Frontal cortex (tissue), 4 donors: ENCODE measurements at places on chromosomes 16 and 17. TPM values are rescaled to one million over a fixed set of nuclear protein-coding genes. Genes with fewer than 3 reads are reported as not detected.

HAP1 gene
- total RNA-seq = under 0.01 TPM

PNMT gene
- total RNA-seq = 3.7 TPM

CES4A gene
- total RNA-seq = 9.0 TPM

CORO1A gene
- total RNA-seq = 22.0 TPM

RND2 gene
- 4.5 TPM for total RNA-seq

CCDC40 gene
- total RNA-seq = 6.5 TPM

C16orf46 gene
- 0.41 TPM for total RNA-seq

HOXB1 gene
- total RNA-seq = not detected

TEKT1 gene
- 0.41 TPM for total RNA-seq

WFDC1 gene
- total RNA-seq = 0.82 TPM

ABHD15 gene
- 0.41 TPM for total RNA-seq

EXOC3L1 gene
- total RNA-seq = 1.2 TPM

CDH5 gene
- 6.1 TPM for total RNA-seq

PTX4 gene
- not detected for total RNA-seq

COX6A2 gene
- not detected for total RNA-seq

CD300H gene
- total RNA-seq = not detected

CD300LB gene
- not detected for total RNA-seq

MRPL45 gene
- 36.3 TPM for total RNA-seq

WFIKKN1 gene
- total RNA-seq = 0.41 TPM

CXCL16 gene
- under 0.01 TPM for total RNA-seq

CD300LG gene
- not detected for total RNA-seq

RAMP2 gene
- 15.9 TPM for total RNA-seq

KRTAP3-1 gene
- not detected for total RNA-seq

PALB2 gene
- total RNA-seq = 21.6 TPM

HIC1 gene
- 3.3 TPM for total RNA-seq

CEP112 gene
- total RNA-seq = 13.5 TPM

TBX6 gene
- total RNA-seq = 0.41 TPM

RASL10B gene
- total RNA-seq = 6.9 TPM

DNAH9 gene
- total RNA-seq = 0.82 TPM

SLC6A4 gene
- total RNA-seq = 1.2 TPM

MYO18A gene
- 57.9 TPM for total RNA-seq

TBX2 gene
- total RNA-seq = 1.2 TPM

CIITA gene
- under 0.01 TPM for total RNA-seq

NXPH3 gene
- total RNA-seq = 7.7 TPM

TNP2 gene
- not detected for total RNA-seq

TP53TG3B gene
- total RNA-seq = not detected

HEXIM1 gene
- total RNA-seq = 8.6 TPM

TBC1D3B gene
- total RNA-seq = 1.6 TPM

TP53TG3 gene
- not detected for total RNA-seq

PEX12 gene
- total RNA-seq = 6.1 TPM
